ENCODE measurements at places on chromosomes 13 and 19. TPM values are rescaled to one million over a fixed set of nuclear protein-coding genes. Genes with fewer than 3 reads are reported as not detected.

The ZNF468 gene
- 16.1 TPM for polyA plus RNA-seq

The ZNF541 gene
- not detected for polyA plus RNA-seq

The A1BG gene
- polyA plus RNA-seq = 70.2 TPM

The TPTE2 gene
- not detected for polyA plus RNA-seq

The MCF2L gene
- polyA plus RNA-seq = 1.7 TPM

The CABP5 gene
- not detected for polyA plus RNA-seq

The PNMA8B gene
- polyA plus RNA-seq = not detected

The MAG gene
- 0.25 TPM for polyA plus RNA-seq

The FFAR2 gene
- not detected for polyA plus RNA-seq

The LRG1 gene
- 0.81 TPM for polyA plus RNA-seq

All from IgD-negative memory B cell (primary cell).